Lower leg skin (tissue), 4 donors: ENCODE measurements at places on chromosomes 6 and 20. TPM values are rescaled to one million over a fixed set of nuclear protein-coding genes. Genes with fewer than 3 reads are reported as not detected.

NKAPL gene
- 1.1 TPM for total RNA-seq

ADGRF4 gene
- 58.8 TPM for total RNA-seq

SOX4 gene
- total RNA-seq = 11.4 TPM

IYD gene
- 1.0 TPM for total RNA-seq

DNA sequence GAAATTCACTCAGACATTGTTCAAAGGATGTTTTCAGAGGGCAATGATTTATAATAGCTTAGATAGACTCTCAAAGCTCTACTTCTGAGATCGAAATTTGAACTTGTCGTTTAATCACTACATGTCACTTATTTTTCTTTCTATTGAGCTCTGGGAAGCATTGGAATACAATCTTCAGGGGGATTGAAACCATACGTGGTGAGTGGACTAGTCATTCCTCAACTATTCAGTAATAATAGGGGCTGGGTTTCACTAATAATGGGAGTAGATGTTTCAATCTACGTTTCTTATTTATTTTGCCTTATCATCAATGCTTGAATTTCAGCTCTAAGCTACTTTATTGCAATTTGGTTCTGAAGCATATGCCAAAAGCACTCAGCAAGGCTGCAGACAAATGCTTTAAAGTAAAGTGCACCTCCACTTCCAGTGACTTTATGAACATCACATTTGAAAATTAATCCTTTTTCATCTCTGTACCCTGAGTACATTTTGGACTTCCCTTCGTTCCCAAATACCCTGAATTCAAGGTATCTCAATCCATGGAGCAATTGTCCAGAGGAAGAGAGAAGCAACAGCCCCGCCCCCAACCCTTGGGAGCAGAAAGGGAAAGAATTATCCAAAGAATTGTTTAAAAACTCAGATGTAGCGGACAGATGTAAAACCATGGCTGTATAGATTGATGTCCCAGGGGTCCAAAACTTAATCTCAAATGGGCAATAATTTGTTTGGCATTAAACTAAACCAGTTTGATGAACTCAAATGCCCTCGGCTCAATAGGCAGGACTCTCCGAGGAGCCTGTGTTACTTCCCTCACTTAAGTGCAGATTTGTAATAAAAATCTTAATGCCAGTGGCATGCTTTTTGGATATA is 68.1 kb downstream of the HFE start:
- no peak for DNase-seq

DNA sequence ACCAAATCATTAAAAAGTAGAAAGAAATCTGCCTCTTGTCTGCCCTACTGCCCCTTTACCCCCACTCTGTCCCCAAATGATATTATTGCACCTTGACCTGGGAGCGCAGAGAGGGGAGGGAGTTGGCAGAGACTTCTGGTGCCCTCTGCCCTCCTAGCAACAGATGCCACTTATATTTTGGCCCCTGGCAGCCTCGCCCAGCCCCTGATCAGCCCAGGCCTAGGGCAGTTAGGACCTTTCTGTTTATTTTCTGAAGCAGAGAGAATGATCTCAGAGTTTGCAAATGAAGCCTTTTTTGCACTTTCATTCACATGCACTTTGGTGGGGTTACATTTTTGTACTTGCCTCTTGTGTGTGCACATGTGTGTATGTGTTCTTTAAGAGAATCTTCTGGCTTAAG is 8.4 kb upstream of the SGK2 start:
- DNase-seq = no peak

GRCh38 chr20:16018881-16019280 is 554.4 kb downstream of the KIF16B start:
- no peak for DNase-seq

DNA sequence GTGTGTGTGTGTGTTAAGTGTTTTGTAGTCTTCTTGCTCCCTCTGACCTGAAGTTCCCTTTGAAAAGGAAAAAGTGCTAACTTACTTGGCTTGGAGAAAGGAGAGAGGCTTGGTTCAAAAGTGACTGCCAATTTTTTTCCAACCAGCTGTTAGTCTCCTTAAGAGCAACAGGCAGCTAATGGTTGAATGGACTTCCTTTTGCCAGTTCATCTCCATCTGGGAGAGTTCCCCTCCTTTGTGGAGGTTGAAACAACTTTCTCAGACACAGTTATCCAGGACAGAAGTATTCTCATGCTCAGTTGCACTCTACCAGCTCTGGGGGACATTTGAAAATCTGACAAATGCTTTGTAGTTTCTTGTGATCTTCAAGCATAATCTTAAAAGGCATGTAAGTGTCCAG is 4.5 kb downstream of the RIPOR2 start:
- DNase-seq = no peak

- DNase-seq = no peak
These were observed 406.4 kb upstream of the PLCB4 start for GRCh38 chr20:8662433-8662954.

GRCh38 chr6:90079560-90080490 is 185.6 kb downstream of the GJA10 start:
- DNase-seq = no peak
